ENCODE measurements at places on chromosomes 16 and 17.
A peak's percentile ranks its signal among the peaks of the same experiment; 100 is the strongest.

- no peak for DNase-seq
These were observed 136.7 kb upstream of the NUDT7 start for GRCh38 chr16:77585379-77586251.

DNA sequence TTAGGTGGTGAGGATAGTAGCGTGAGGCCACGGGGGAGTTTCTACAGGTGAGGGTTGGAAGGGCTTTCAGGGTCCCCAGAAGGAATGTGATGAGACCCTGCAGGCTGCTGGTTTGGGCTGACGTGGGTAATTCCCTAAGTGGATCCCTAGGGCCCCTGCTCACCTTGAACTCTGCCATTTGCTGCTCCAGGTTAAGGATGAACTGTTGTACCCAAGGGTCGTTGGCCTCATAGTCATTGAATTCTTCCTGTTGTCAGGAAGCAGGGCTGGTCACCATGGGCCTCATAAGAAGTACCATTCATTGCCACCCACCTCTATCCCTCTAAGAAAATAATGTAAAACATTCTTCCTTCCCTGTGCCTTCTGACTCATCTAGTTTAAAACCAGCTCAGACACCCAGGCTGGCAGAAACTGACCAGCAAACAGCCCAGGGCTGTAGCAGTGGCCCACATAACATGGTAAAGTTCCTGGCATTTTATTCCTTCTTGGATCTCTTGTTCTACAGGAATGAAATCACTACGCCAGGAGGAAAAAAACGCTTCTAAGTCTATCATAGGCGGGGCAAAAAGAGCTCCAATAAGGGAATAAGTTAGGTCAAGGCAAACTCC lies 27.6 kb downstream of the FCSK start:
- no peak for DNase-seq

- no peak for DNase-seq
These were observed 104.0 kb upstream of the CDH5 start for GRCh38 chr16:66262253-66263167.

DNA sequence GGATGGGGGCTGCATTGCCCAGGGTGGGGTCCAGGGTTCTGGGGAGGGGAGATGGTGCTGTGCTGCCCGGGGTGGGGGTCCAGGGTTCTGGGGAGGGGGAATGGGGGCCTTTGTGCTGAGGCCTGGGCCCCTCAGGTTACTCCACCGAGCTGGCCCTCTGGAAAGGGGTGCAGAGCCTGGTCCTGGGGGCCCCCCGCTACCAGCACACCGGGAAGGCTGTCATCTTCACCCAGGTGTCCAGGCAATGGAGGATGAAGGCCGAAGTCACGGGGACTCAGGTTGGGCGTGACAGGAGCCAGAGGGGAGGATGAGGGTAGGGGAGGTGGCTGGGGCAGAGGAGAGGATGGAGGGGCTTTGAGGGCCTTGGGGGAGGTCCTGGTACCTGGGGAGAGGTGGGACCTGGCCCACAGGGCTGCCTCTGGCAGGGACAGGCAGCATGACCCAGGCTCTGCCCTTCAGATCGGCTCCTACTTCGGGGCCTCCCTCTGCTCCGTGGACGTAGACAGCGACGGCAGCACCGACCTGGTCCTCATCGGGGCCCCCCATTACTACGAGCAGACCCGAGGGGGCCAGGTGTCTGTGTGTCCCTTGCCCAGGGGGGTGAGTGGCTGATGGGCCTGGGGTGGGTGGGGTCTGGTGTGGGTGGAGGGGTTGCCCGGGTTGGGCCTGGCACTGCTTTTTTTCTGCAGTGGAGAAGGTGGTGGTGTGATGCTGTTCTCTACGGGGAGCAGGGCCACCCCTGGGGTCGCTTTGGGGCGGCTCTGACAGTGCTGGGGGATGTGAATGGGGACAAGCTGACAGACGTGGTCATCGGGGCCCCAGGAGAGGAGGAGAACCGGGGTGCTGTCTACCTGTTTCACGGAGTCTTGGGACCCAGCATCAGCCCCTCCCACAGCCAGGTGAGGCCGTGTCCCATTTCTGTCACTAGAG lies 7.8 kb downstream of the ITGAX start:
- DNase-seq = no peak

- DNase-seq = no peak
These were observed 885.4 kb upstream of the EEF2KMT start for GRCh38 chr16:5982979-5983378.

- no peak for DNase-seq
These were observed 18.0 kb downstream of the ATPAF2 start for GRCh38 chr17:18020971-18021370.

- DNase-seq = peak; percentile 31
These were observed 806 bp upstream of the CYB561 start for GRCh38 chr17:63446753-63447470.

GRCh38 chr17:36198831-36199465 lies 2.4 kb upstream of the CCL3L1 start:
- DNase-seq = peak; percentile 49

GRCh38 chr16:56734429-56734828 lies 4.5 kb downstream of the NUP93 start:
- DNase-seq = no peak

- DNase-seq = no peak
These were observed 57.4 kb downstream of the SOCS3 start for GRCh38 chr17:78302478-78302877.

- DNase-seq = no peak
These were observed 76.1 kb downstream of the TNRC6C start for GRCh38 chr17:78034429-78035091.

GRCh38 chr17:28141313-28141712 lies 98.8 kb downstream of the NLK start:
- DNase-seq = no peak

GRCh38 chr16:27690608-27691007 lies 140.7 kb downstream of the KATNIP start:
- no peak for DNase-seq

- DNase-seq = no peak
These were observed 40.9 kb upstream of the MEOX1 start for GRCh38 chr17:43702637-43703036.

DNA sequence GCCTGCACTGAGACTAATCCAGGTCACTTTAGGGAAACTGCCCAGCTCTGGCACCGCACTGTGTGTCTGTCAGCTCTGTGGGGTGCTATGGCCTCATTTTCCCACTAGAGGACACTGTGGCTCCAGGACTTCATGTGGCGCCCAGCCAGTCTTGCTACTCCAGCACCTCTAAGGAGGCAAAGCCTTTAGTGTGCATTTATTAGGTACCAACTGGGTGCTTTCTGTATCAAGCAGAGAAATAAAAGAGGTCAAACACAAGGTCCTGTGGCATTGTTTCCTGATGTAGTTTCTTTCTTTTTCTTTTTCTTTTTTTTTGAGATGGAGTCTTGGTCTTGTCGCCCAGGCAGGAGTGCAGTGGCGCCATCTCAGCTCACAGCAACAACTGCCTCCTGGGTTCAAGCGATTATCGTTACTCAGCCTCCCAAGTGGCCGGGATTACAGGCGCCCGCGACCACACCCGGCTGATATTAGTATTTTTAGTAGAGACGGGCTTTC lies 12.5 kb upstream of the RHBDL3 start:
- no peak for DNase-seq

DNA sequence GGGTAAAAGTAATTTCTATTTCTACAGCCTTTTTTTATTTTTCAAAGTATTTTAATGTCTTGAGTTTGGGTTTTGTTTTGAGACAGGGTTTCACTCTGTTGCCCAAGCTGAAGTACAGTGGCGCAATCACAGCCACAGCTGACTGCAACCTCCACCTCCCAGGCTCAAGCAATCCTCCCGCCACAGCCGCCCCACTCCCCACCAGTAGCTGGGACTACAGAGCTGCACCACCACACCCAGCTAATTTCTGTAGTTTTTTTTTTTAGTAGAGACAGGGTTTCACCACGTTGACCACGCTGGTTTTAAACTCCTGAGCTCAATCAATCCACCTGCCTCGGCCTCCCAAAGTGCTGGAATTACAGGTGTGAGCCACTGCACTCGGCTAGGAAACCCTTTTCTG lies 44.0 kb downstream of the TUBD1 start:
- DNase-seq = no peak

DNA sequence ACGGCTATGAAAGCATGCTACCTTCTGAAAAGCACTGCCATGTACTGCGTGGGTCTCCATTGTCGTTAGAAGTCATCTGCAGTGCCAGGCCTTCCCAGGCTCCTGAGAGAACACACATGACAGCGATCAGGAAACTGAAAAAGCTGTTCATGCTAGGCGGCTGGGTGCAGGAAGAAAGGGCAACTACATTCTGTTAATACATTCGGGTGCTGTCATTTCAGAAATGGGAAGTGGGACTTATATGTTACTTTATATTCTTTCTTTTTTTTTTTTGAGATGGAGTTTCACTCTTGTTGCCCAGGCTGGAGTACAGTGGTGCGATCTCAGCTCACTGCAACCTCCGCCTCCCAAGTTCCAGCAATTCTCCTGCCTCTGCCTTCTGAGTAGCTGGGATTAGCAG lies 19.9 kb downstream of the CFAP20 start:
- DNase-seq = no peak

DNA sequence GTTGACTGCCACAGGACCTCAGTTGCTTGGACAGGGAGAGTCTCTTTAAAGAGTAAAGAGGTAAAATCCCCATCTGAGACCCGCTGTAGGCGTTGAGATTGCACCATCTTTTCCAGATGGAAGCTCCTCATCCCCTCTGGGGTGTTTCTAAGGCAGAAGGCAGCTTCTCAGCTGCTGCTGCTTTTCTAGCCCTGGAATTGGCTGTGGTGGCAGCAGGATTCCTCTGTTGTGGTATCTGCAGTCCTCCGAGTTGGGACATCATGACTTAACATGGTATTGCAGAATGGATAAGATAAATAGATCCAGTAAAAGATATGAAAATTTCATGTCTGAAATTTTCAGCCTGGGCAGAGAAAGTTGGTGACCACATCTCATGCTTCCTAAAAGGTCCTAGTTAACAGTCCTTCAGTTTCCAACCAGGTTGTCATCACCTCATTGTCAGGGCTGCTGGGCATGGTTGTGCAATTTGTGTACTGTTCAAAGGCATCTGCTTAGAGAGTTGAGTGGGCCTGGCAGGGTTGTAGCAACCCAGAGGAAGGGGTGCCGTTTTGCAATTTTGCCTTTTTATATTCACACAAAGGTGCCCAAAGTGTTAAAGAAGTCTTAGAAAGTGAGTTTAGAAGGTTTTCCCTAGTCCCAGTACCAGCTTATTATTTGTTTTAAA lies 150.4 kb downstream of the SPECC1 start:
- no peak for DNase-seq

DNA sequence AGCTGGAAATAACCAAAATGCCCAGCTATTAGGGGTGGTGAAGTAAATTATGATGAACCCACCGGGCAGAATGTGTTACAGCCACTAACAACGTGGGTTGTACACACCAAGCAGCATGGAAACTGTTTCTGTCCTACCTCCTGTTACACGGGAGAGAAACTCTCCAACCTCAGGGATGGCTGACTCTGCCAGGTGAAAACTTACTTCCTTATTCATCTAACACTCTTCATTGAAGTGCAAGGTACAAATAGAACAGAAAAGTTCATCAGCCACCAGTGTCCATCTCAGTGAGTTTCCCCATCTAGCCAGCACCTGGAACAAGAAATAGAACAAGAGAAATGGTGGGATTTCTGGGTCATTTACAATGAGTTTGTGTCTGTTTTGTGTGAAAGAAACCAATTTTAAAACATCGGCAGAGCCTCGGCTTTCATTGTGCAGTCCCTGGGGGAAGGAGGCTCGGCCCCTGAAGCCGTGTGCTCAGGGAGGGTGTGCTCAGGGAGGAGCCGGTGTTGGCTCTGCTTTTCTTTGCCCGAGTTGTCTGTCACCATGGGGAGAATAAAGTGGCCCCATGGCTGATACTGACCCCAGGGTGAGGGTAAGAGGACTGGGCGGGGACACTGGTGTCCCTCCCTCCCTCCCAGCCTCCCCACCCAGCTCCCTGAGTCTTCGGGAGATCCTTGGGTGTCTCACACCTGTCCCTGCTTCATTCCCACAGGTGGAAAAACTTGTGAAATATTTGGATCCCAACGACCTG lies 39.8 kb downstream of the RAB11FIP4 start:
- DNase-seq = no peak

GRCh38 chr16:24062270-24062817 lies 193.8 kb upstream of the CACNG3 start:
- no peak for DNase-seq

- no peak for DNase-seq
These were observed 594 bp upstream of the SLC22A31 start for GRCh38 chr16:89200850-89201411.

DNA sequence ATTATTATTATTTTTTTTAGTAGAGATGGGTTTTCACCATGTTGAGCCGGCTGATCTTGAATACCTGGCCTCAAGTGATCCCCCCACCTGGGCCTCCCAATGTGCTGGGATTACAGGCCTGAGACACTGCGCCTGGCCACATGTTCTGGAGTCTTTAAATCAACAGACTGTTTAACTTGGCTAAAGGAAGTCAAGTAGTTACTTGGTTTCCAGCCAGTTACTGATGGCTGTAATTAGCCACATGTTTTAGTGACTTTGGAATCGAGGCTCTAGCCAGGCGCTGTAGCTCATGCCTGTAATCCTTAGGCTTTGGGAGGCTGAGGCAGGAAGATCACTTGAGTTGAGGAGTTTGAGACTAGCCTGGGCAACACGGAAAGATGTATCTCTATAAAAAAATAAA lies 699.2 kb upstream of the RBFOX1 start:
- no peak for DNase-seq

- DNase-seq = no peak
These were observed 23.9 kb upstream of the FASN start for GRCh38 chr17:82121660-82122629.

DNA sequence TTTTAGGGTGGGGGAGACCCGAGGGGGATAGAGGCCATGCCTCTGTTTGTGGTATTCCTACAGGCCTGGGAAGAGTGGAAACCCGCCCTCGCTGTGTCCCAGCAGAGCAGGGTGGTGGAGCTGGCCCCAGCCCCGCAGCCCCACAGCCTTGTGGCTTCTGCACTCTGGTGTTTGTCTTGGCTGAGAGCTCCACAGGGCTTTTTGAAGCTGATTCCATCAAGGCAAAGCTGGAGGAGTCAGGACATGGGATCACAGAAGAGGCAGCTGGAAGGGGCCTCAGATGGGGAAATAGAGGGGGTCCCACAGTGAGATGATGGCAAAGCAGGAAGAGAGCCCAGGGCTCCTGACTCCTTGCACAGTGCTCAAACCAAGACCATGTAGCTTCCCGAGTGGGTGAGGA lies 5.0 kb upstream of the WFIKKN2 start:
- DNase-seq = no peak
